Thoracic aorta (tissue), 2 donors: ENCODE measurements at places on chromosomes 5 and 9. TPM values are rescaled to one million over a fixed set of nuclear protein-coding genes. Genes with fewer than 3 reads are reported as not detected.

Gene C8G
- not detected for total RNA-seq

Gene EGFLAM
- 10.7 TPM for total RNA-seq

Gene TEK
- 14.9 TPM for total RNA-seq

Gene QRFP
- not detected for total RNA-seq

Gene RAB3C
- total RNA-seq, result 2.8 TPM

Gene ASPN
- total RNA-seq, result 122 TPM

Gene PCDHA10
- total RNA-seq, result 0.41 TPM

Gene PCDHA4
- 0.81 TPM for total RNA-seq

Gene CARTPT
- total RNA-seq, result 39.4 TPM

Gene CCDC127
- total RNA-seq, result 7.8 TPM

Gene PCDHA1
- total RNA-seq, result not detected

Gene SURF2
- total RNA-seq, result 7.0 TPM

Gene HTR4
- total RNA-seq, result 7.8 TPM

Gene SLCO4C1
- 0.14 TPM for total RNA-seq

Gene BHMT
- 0.41 TPM for total RNA-seq
